Activated naive CD4-positive, alpha-beta T cell treated with anti-CD3 and anti-CD28 coated beads for 36 hours (primary cell): ENCODE measurements at places on chromosomes 7 and 10. TPM values are rescaled to one million over a fixed set of nuclear protein-coding genes. Genes with fewer than 3 reads are reported as not detected.
A peak's percentile ranks its signal among the peaks of the same experiment; 100 is the strongest.

EIF4EBP2 gene
- 21.0 TPM for total RNA-seq

DNA sequence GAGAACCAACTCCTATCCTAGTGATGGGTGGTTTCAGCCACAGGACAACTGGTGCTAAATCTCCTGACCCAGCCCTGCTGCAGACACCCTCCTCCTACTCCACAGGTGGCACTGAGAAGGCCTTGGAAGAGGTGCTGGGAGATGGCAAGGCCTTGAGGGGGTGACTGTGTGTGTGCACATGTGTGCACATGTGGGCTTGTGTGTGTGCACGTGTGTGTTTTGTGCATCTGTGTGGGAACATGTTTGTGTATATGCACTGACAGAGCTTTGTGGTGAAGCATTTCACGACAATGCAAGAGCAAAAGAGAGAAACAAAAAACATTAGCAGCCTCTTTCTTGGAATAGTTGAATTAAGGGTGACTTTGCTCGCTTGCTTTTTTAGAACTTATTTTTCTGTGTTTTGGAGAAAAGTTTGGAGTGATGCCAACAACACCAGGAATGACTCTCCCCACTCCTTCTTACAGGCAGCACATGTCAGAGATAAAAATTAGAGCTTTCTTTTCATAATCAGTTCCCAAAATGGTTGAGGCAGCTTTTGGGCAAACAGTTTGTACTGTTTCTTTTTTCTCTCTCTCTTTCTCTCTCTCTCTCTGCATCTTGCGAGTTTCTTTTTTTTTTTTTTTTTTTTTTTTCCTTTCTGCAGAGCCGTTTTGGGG lies 69.5 kb downstream of the SEC61G start:
- DNase-seq, result no peak

- DNase-seq, result no peak
Observed at GRCh38 chr10:86941991-86942421, 15.4 kb downstream of the MMRN2 start.

GRCh38 chr10:96548589-96548988 lies 34.9 kb upstream of the TLL2 start:
- DNase-seq, result no peak

DNA sequence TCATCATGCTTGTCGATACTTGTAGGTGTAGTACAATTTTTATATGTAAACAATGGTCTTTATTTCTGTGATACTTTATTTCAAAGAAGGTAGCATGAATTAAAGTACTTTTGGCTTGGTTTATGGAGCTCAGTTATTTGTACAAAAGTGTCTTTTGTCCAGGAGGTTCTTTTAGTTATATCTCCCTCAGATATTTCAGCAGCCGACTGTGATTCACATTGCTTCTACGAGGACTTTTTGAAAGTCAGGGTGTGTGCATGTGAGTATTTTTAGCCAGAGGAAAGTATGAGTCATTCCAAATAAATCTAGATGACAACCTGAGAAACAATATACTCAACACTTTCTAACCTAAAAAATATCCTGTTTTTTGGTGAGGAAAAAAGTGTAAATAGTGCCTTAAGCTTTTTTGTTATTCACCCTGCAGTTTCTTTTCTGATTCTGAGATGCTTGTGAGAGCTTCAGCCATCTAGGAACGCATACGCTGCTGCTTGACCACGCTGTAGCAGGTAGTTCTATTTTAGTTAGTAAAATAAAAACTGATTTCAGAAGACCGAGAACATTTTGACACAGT lies 595 bp upstream of the SUN1 start:
- peak; percentile 53 for DNase-seq

CDC14C gene
- not detected for total RNA-seq

CNTNAP2 gene
- not detected for total RNA-seq

GRCh38 chr10:87632454-87632853 lies 27.2 kb upstream of the PAPSS2 start:
- no peak for DNase-seq

- DNase-seq, result peak; percentile 39
Observed at GRCh38 chr7:157432541-157432956, 95.7 kb downstream of the DNAJB6 start.

DNA sequence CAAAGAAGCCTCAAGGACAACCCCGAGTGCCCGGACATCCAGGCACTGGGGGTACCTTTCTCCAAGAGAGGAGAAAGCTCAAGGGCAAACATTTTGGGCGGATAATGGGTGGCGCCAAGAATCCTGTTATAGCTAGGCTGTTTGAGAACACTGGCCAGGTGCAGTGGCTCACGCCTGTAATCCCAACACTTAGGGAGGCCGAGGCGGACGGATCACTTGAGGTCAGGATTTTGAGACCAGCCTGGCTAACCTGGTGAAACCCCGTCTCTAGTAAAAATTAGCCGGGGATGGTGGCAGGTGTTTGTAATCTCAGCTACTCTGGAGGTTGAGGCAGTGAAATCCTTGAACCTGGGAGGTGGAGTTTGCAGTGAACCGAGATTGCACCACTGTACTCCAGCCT lies 25.2 kb upstream of the UNC5B start:
- no peak for DNase-seq

DNA sequence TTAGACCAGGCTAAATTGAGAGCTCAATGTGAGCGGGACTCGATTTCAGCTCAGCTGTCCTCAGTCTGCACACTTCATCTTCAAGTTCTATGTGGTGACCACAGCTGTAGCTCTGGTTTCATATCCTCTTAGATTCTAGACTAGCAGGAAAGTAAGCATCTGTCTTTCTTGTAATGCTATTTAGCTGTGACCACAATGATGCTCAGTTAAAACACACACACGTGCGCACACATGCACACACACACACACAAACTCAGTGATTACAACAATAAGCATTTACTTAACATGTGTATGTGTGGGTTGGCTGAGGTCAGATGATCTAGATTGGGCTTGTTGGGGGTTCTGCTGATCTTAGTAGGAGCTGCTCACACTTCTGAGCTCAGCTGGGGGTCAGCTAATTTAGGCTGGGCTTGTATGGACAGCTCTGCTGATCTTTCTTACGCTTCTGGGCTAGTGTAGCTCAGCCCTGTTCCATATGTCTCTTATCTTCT lies 82.5 kb downstream of the ZNF365 start:
- no peak for DNase-seq

DNA sequence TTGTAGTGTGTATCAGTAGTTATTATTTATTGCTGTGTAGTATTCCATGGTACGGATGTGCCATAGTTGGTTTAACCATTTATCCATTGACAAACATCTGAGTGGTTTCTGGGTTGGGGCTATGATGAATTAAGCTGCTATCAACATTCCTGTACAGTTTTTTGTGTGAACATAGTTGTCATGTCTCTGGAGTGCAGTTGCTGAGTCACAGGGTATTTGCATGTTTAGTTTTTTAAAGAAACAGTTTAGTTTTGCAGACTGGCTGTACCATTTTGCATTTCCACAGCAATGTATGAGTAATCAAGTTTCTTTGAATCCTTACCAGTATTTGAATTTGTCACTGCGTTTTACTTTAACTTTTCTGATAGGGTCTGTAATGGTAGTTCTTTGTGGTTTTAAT lies 516.7 kb upstream of the CELF2 start:
- no peak for DNase-seq

LIPM gene
- total RNA-seq, result not detected

KAZALD1 gene
- total RNA-seq, result 0.52 TPM

DNA sequence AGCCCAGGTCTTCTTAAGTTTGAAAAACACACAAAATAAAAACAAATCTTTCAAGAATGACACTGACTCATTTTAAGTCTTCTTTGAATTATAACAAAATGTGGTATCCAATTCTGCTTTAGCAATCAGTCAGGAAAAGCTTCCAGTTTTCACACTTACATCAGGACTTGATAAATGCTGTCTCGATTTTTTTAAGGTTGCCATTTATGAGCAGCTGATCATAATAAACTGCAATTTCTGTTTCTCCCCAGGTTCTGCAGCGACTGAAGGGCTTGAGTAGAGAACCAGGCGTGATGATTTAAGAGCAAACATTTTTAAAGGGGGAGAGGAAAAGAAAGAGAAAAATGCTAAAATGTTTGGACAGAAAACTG lies 71.1 kb downstream of the FAM107B start:
- DNase-seq, result no peak

AKR1C2 gene
- 0.10 TPM for total RNA-seq

ABLIM1 gene
- total RNA-seq, result 157 TPM

DNA sequence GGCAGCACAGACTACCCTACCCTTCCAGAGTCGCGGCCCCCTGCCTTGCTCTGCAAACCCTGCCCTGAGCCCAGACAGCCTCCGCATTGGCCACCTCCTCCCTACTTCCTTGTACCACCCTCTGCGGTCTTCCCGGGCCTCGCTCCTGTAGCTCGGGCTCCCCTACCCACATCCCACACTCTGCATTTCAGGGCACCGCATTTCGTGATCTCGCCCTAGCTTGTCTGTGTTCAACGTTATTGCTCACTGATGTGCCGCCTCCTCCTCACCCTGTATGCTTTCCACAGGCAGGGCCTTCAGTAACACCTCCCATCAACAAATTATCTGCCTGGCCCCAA lies 6.6 kb downstream of the PDIA4 start:
- no peak for DNase-seq

FZD1 gene
- total RNA-seq, result 0.29 TPM

GRCh38 chr7:54663603-54664234 lies 95.3 kb downstream of the SEC61G start:
- DNase-seq, result no peak

DNA sequence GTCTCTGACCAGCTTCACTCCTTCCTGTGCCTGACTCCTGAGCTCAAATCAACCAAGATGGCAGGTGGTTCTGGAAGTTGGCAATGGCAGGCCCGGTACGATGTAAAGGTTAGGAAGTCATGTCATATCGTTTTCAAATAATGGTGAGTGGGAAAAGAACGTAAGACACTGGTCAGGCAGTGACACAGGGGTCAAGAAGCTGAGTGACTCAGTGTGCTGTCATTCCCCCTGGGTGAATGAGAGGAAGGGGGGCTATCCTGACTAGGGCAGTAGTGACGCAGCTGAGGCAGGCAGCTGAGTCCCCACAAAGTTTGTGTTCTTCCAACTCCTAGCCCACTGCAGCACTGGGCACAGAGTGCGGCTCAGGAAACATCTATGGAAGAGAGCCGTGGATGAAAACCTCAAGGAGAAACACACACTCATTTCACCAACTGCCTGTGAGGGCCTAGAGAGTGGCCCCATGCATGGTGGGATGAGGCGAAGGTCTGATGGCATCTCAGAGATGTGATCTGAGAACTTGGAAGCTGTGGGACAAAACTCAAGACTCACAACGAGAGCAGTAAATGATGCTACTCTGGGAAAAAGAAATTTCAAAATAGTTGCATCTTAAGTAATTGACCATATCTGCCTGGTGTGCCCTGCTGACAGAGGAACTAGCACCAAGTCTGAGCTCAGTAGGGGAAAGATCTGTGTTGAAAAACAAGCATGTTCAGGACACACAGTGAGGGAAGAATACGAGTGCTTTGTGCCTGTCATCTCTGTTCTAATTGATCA lies 23.2 kb downstream of the CREB3L2 start:
- no peak for DNase-seq

NODAL gene
- total RNA-seq, result not detected

OR6V1 gene
- not detected for total RNA-seq
